ENCODE measurements at places on chromosomes 7 and 10. TPM values are rescaled to one million over a fixed set of nuclear protein-coding genes. Genes with fewer than 3 reads are reported as not detected.

DNA sequence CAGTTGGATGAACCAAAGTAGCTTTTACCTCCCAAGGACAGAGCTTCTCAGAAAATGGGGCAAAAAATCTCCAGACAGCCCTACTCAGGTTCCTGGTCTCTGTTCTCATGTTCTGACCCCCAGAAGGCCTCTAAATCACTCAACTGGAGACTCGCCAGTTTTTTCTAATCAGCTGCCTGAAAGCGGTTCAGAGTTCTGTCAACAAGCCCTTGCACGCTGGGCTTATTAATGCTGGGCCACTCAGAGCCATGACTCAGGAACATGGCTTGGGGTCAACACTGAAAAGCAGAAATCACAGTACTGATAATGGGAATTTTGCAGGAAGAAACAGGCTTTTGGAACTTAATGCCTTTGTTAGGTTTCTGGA is 15.3 kb downstream of the ECHDC3 start:
- peak; percentile 83 for DNase-seq

- no peak for DNase-seq
Measured at GRCh38 chr10:88999625-89000024, 9.0 kb downstream of the FAS start.

DNA sequence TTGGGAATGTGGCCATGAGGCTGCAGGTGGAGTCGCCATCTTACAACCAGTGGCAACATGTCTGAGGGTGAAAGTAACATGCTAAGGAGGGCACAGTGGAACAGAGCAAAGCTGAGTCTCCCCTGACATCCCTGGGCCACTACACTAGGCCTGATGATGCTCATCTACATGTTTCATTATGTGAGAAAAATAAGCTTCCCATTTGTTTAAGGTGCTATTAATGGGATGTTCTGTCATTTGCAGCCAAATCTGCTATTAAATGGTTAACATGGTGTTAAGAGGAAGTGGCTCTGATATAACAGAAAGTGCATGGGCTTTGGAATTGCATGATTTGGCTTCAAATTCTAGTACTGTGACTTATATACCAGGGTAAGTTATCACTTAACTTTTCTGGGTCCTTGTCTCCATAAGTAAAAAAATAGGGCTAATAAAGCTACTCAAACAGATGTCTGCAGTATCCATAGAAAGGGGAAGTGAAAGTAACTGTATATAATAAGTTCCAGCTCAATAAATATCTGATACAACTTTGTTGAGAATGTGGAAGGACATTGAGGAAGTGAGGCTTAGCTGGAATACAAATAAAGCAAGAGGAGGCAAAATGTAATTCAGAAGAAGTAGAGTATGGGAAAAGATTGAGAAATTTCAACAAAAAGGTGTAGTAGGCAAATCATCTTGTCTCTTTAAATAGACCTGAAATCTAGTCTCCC is 158.9 kb downstream of the RTKN2 start:
- no peak for DNase-seq

- DNase-seq, result no peak
Measured at GRCh38 chr10:13003759-13004158, 2.2 kb upstream of the CCDC3 start.

- no peak for DNase-seq
Measured at GRCh38 chr7:94949532-94949931, 42.1 kb downstream of the PPP1R9A start.

Gene IDI2
- not detected for total RNA-seq

Gene A1CF
- not detected for total RNA-seq

DNA sequence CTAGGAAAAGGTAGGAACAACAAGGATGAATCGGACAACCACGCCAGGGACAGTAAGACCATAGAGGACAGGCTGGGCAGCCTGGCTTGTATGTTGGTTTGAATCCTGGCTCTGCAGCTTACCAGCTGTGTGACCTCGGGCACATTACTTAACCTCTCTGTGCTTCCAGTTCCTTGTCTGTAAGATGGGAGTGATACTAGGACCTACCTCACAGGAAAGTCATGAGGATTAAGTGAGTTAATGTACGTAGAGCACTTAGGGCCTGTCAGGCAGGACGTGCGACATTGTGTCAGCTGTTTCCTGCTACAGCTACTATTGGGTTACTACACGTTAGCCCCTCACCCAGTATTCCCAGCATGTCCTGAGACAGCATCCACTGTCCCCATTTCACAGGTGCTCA is 32.1 kb downstream of the PLAC9 start:
- no peak for DNase-seq

GRCh38 chr10:21314111-21314626 is 211.3 kb downstream of the SKIDA1 start:
- no peak for DNase-seq

GRCh38 chr10:101441541-101442455 is 87.8 kb downstream of the BTRC start:
- DNase-seq, result no peak

GRCh38 chr7:14436878-14437277 is 447.4 kb upstream of the ETV1 start:
- DNase-seq, result no peak

- no peak for DNase-seq
Measured at GRCh38 chr7:974172-974571, 1.2 kb downstream of the COX19 start.

- no peak for DNase-seq
Measured at GRCh38 chr10:116053910-116054309, 219.1 kb downstream of the GFRA1 start.

- no peak for DNase-seq
Measured at GRCh38 chr7:20352573-20353306, 22.0 kb downstream of the ITGB8 start.

DNA sequence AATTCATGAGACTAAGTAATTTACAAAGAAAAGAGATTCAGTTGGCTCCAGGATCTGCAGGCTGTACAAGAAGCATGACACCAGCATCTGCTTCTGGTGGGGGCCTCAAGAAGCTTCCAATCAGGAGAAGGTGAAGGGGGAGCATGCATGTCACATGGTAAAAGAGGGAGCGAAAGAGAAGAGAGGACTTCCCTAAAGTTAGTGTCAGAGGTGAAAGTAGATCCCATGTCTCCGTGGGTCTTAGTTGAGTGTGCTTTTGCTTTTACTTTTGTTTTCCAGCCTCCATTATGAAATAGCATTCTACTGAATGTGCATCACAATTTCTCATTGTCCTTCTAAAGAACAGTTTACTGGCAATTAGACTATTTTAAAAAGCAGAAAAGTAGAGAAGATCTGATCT is 213.6 kb upstream of the FZD1 start:
- DNase-seq, result no peak

- no peak for DNase-seq
Measured at GRCh38 chr10:21293518-21294356, 231.7 kb downstream of the SKIDA1 start.

- no peak for DNase-seq
Measured at GRCh38 chr7:49878627-49879026, 105.2 kb downstream of the VWC2 start.

Gene AKR1D1
- total RNA-seq, result not detected

GRCh38 chr7:50939021-50939420 is 156.3 kb upstream of the GRB10 start:
- no peak for DNase-seq

- DNase-seq, result no peak
Measured at GRCh38 chr10:949446-949845, 17.9 kb upstream of the LARP4B start.

Gene STK32C
- total RNA-seq, result 4.7 TPM

- no peak for DNase-seq
Measured at GRCh38 chr10:91642831-91643692, 10.2 kb upstream of the PPP1R3C start.

- no peak for DNase-seq
Measured at GRCh38 chr10:108095932-108096925, 931.7 kb upstream of the SORCS1 start.

- no peak for DNase-seq
Measured at GRCh38 chr10:89522463-89522862, 12.9 kb downstream of the SLC16A12 start.

DNA sequence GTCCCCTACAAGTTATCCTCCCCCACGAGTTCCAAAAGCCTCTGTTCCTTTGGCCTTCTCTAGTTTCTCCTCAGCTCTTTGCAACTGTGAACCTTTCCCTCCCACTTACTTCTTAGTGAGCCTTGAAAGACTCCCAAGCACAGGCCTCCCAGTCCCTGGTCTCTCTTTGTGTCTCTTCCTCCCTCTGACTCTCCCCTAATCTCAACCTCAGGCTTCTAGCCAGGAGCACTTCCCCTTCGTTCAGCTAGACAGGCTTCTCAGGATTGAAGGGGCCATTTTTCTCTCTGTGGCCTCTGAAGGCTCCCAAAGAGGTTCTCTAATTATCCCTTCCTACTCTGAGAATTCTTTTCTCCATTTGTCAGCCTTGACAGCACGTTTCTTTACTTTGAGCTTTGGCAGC is 50.2 kb upstream of the PHYHIPL start:
- no peak for DNase-seq

Gene RBAK
- total RNA-seq, result 12.0 TPM

Gene DYNC1I1
- 1.9 TPM for total RNA-seq

- no peak for DNase-seq
Measured at GRCh38 chr10:224571-224970, 89.3 kb downstream of the ZMYND11 start.

DNA sequence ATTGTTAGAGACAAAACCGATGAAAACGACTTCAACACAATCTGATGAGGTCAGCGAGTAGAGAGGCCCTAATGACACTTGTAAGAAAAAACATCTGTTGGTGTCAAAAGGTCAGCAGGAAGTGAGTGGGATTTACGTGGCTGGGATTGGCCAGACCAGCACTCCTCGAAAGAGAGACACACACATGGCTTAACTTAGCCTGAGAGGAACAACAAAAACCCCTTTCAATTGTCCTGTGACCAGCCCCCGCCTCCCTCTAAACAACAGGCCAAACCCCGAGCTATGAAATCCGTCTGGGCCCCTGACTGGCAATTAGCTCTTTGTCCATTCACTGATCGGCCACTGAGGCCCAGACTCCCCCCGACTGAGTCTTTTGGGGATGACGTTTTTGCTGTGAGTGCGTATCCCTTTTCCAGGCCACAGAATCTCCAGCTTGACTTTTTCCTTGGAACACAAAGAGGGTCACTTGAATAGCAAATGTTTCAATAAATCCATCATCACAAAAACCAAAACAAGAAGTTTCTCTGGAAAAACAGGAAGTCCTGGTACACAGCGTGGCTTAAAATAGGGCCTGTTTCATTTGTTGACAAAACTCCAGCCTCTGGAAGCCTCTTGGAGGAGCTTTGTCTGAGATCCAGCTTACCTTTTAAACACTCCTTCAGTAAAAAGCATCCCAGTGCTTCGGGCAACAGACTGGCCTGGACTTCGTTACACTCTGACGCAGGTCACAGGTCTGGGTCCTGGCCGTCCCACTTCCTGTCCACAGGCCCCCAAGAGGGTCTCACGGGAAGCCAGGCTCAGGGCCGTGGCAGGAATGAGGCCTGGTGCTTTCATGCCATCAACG is 103.0 kb downstream of the CTBP2 start:
- DNase-seq, result peak; percentile 93

DNA sequence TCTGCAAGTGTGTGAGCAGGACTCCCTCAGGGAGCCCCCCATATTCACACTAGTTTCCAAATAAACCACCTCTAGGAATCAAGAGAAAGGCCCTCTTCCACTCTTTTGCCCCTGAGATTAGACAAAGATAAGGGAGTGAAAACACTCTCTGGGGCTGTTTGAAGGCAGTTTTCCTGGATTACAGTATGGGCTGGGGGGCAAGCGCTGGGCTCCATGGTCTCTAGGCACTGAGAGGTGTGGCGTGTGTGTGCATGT is 1.0 kb downstream of the AQP1 start:
- DNase-seq, result no peak

- DNase-seq, result no peak
Measured at GRCh38 chr10:132543916-132544743, 6.5 kb downstream of the INPP5A start.

- peak; percentile 66 for DNase-seq
Measured at GRCh38 chr10:126387041-126387921, 996 bp downstream of the ADAM12 start.

DNA sequence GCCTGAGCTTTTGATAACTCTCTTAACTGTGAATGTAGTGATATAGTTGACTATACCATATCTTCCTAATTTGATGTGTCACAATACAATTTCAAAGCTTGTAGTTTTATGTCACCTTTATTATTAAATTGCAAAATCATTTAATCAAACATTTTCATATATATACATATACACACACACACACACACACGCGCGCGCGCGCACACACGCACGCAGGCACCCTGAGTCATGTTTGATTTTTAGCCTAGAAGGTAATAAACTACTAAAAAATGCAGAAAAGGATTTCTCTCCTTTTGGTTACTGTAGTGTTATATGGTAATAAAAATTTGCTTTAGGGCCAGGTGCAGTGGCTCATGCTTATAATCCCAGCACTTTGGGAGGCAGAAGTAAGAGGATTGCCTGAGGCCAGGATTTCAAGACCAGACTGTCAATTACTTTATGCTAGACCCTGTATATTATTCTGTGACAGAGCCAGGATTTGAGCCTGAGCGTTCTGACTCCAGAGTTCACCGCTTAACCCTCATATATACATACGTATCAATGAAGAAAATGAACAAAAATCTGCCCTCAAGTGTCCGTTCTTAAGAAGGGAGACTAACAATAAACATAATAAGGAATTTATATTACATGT is 89.6 kb downstream of the PODXL start:
- DNase-seq, result no peak

DNA sequence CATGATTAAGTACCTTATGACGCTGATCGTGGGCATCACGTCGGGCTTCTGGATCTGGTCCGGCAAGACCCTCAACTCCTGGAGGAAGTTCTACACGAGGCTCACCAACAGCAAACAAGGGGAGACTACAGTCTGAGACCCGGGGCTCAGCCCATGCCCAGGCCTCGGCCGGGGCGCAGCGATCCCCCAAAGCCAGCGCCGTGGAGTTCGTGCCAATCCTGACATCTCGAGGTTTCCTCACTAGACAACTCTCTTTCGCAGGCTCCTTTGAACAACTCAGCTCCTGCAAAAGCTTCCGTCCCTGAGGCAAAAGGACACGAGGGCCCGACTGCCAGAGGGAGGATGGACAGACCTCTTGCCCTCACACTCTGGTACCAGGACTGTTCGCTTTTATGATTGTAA is 2.5 kb downstream of the FZD1 start:
- no peak for DNase-seq

Gene ITIH2
- not detected for total RNA-seq

Gene CYP3A7
- not detected for total RNA-seq
